Muscle of leg (tissue), 16 donors: ENCODE measurements at places on chromosomes 2 and 18. TPM values are rescaled to one million over a fixed set of nuclear protein-coding genes. Genes with fewer than 3 reads are reported as not detected.

DNA sequence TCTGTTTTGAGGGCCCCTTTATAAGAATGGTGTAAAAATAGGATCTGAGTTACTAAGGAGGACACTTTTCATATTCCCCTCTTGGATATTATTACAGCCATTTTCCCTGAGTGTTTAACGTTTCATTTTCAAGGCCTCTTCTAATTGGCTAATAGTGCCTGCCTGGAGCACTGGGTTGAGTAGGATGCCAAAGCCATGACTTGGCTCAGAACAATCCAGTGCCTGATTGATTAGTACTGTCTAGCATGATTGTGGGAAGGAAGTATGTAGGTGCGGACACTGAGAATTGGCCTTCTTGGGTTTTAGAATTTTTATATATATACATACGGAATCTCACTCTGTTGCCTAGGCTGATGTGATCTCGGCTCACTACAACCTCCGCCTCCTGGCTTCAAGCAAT lies 66.1 kb downstream of the NAB1 start:
- no peak for DNase-seq

CEP192 gene
- polyA plus RNA-seq = 21.8 TPM

- DNase-seq = no peak
Measured at GRCh38 chr2:215625207-215625606, 189.3 kb upstream of the FN1 start.

DNA sequence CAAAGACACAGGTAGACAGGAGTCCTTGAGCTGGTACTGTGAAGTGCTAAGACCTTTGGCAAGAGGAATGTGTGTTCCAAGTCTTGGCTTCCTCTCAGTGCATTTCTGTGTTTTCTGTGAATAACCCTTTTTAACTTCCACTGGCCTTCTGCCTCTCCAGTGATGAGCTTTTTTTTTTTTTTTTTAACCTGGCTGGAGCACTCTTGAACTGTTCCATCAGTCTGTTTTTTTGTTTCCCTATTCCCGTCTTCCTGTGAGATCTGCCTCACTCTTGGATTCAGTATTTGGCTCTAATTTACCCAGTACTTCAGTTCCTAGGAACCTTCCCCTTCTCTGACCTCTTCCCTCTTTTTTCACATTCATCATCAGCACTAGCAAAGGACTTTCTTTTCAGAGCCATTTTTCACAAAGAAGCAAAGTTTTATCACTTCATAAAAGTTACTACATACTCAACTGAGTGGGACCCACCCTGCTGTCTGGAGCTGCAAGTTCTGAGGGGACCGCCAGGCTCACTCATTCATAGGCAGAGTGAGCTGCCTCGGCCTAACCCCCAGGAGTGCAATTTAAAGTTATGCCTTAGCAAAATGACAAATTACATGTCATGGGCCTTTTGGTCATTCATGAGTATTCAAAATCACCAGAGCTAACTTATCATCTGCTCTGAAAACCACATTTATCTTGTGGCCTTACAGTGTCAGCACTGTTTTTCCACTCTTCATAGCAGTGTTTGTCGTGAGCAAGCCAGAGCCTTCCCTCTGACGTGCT lies 126.9 kb upstream of the DAPL1 start:
- peak; percentile 95 for DNase-seq

DNA sequence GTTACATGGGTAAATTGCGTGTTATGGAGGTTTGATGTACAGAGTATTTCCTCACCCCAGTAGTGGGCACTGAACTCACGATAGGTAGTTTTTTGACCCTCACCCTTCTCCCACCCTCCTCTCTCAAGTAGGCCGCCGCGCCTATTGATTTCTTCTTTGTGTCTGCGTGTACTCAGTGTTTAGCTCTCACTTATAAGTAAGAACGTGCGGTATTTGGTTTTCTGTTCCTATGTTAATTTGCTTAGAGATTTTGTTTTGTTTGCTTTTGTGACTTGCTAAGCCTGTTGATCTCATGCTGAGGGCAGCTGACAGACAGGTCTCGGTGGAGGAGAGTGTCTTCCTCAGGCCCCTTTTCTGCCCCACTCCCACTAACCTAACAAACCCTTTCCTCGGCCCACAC lies 36.2 kb downstream of the ACOXL start:
- DNase-seq = no peak

- peak; percentile 15 for DNase-seq
Measured at GRCh38 chr2:207357216-207357615, 172.5 kb upstream of the CREB1 start.

- no peak for DNase-seq
Measured at GRCh38 chr2:95048825-95049682, 23.5 kb downstream of the MAL start.

ITGB6 gene
- 60.0 TPM for polyA plus RNA-seq

DNA sequence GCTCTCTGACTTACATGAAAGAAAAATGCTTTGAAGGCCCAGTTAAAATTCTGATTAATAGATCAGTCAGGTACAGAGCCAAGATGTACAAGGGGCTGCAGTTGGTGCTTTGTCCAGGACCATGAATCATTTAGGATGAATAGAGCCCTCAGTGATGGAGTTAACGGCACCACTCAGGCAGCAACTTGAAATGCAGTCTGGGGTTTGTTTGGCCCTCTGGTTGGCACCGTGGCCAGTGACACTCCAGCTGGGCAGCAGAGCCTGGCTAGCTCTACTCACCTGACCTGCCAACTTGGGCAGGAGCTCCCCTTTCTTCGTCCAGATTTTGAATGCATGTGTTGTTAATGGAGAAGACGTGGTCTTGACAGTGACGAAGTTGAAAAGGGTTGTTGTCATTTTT lies 493.0 kb upstream of the ACVR2A start:
- DNase-seq = peak; percentile 10

TSHZ1 gene
- 23.9 TPM for polyA plus RNA-seq
